M059J (cell line): ENCODE measurements at places on chromosomes 13 and 19.
A peak's percentile ranks its signal among the peaks of the same experiment; 100 is the strongest.

DNA sequence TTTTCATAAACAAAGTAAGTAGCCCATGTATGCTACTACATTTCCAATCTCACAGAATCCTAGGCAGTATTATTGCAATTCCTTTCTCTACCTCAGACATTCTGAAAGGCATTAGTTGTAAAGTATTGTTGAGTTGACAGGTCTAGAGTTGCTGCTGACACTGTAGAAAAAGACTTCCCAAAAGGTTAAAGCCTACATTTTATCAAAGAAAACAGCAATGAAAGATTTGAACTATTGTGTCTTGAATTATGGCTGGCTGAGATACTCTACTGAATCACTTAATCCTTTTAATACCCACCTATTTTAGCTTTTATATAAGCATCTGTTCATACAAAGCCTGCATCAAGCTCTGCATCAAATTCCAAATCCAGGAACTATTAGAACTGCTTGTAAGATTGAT lies 1082.0 kb downstream of the OLFM4 start:
- no peak for DNase-seq

GRCh38 chr19:4673726-4674125 lies 3.6 kb upstream of the MYDGF start:
- DNase-seq = no peak

- no peak for DNase-seq
Observed at GRCh38 chr13:73103238-73103637, 44.4 kb downstream of the KLF5 start.

GRCh38 chr13:98942997-98943396 lies 34.9 kb downstream of the DOCK9 start:
- no peak for DNase-seq

GRCh38 chr19:13937479-13938300 lies 527 bp downstream of the PODNL1 start:
- DNase-seq = peak; percentile 22

DNA sequence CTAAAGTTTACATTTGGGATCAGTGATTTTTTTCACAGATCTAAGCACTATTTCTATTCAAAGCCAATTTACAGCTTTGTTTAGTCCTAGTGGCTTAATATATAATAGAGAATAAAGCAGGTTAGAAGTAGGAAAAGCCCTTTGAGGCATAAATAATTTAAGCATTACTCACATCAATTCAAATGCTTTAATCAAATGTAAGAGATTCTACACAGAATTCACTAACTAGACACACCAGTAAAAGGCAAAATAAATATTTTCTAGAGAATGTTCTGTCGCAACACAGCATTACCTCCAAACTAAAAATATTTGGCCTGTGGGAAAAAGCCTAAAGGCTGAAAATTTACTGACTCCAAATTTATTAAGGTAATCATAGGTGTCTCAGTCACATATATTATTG lies 31.3 kb downstream of the KCTD12 start:
- DNase-seq = peak; percentile 74

- DNase-seq = peak; percentile 80
Observed at GRCh38 chr19:19034204-19034624, 811 bp downstream of the ARMC6 start.

DNA sequence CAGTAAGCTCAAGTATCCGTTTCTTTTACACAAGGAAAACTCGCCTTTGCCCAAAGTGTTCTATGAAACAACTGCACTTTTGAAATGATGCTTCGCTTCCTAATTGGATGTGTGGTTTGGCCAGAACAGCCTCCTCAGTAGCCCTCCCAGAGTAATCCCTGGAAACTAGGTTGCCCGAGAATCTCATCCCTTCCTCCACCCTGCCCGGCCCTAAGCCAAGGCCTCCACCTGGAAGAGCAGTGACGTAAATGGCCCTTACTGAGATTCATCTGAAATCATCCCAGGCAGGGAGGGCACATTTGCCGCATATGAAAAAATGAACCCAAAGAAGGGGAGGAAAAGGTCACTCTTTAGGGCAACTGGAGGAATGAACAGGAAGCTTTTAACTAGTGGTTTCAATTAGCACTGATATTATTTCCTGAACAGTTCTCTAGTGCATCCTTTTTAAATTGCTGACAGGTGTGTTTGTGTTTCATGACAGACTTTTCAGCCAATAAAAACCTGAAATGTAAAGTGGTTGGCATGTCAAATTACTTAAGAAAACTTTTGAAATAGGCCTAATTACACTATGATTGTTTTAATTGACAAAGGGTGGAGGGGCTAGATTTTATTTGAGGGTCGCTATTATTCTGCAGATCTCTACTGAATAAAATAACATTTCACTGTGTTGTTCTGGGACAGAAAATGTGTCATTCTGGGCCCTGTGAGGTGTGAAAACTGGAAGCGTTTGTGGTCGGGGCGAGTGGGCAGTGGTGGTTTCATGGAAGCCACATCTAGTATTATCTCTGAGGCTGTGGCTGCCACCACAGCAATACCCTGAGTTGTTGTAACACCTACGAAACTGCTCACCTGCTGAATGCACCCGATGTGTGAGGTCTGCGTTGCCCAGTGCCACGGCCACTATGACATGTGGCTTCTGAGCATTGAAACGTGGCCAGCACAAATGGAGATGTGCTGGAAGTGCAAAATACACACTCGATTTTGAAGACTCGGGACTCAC lies 112.1 kb downstream of the ZIC5 start:
- no peak for DNase-seq

GRCh38 chr19:43353606-43354304 lies at the start of gene CD177:
CD177 (plus strand) TSS chr19:43353686; CDS start chr19:43353715, 29 bp downstream.
- DNase-seq = no peak

DNA sequence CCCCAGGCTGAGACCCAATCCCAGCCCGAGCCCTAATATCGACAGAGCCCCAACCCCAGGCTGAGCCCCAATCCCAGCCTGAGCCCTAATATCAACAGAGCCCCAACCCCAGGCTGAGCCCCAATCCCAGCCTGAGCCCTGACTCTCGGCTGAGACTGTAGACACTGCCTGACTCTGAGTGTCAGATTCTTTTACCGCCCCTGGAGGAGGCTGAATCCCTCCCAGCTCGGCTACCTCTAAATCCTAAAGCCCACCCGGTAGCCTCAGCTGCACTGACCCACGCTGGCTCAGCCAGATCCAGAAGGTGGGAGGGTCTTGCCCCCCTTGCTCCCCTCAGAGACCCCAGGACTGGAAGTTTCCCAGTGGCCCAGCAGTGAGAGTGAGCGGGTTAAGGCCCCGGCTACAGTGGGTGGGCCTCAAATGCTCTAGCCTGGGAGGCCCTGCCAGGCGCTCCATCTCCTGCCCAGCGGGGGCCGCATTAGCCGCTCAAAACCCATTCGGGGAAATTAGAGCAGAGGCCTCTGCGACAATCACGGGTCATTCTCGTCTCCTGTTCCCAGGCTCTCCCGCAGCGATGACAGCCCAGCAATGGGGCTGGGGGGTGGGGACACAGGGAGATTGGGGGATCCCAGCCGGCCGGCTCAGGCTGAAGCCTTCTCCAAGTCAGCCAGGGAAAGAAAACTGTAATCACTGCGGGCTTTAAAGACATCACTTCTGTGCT lies 43.8 kb downstream of the ZNRF4 start:
- DNase-seq = no peak

- no peak for DNase-seq
Observed at GRCh38 chr19:45515081-45515624, 7.9 kb downstream of the VASP start.

DNA sequence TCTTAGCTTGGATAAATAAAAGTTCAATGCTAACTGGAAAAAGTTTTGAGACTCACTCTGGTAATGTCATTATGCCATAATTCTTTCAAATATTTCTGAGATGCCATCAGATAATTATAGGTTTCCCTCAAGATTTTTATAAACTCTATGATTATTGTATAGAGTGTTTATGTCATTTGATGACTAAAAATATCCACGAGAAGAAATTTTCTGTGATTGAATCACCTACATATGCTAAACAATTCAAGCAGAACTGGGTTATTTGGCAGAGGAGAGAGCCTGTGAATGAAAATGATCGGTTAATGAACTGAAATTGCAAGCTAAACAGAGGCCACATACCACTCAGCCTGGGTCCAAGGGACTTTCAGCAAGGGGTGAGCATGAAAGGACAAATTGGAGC lies 92.6 kb upstream of the TSC22D1 start:
- DNase-seq = no peak

DNA sequence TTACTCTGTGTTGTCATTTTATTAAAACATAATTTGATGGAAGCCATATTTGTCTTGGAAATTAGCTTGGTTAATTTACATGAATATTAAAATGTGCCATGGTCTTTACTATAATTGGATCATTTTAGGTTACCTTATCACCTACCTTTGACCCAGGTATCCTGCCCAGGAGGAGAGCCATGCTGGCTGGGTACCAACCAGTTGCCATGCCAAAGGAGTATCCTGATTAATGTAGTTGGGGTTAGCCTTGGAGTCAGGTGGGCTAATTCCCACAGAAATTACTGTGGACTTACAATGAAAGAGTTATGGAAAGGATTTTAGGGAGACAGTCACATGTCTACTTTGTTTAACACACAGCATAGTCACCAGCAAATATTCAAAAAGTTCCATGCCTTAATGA lies 32.0 kb downstream of the NDFIP2 start:
- DNase-seq = no peak

- DNase-seq = no peak
Observed at GRCh38 chr13:22936228-22936627, 244.6 kb upstream of the SGCG start.

DNA sequence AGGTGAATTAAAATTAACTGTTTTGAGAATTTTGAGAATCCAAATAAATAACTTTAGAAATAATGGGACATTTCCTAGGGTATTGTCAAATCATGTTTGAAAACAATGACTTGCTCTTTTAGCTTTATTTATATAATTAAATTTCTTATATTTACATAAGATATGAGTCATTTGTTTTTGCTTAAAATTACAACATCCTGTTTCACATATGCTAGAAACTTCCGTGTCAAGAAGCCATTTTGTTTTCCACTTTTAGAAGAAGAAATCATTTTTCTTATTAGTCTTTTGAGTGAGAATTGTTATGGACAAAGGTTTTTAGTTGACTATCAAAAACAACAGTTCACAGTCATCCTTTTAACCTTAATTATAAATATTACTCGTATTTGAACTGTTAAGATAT lies 48.2 kb downstream of the DPY19L3 start:
- DNase-seq = no peak

- DNase-seq = peak; percentile 98
Observed at GRCh38 chr13:28574617-28575142, 79.8 kb upstream of the FLT1 start.

DNA sequence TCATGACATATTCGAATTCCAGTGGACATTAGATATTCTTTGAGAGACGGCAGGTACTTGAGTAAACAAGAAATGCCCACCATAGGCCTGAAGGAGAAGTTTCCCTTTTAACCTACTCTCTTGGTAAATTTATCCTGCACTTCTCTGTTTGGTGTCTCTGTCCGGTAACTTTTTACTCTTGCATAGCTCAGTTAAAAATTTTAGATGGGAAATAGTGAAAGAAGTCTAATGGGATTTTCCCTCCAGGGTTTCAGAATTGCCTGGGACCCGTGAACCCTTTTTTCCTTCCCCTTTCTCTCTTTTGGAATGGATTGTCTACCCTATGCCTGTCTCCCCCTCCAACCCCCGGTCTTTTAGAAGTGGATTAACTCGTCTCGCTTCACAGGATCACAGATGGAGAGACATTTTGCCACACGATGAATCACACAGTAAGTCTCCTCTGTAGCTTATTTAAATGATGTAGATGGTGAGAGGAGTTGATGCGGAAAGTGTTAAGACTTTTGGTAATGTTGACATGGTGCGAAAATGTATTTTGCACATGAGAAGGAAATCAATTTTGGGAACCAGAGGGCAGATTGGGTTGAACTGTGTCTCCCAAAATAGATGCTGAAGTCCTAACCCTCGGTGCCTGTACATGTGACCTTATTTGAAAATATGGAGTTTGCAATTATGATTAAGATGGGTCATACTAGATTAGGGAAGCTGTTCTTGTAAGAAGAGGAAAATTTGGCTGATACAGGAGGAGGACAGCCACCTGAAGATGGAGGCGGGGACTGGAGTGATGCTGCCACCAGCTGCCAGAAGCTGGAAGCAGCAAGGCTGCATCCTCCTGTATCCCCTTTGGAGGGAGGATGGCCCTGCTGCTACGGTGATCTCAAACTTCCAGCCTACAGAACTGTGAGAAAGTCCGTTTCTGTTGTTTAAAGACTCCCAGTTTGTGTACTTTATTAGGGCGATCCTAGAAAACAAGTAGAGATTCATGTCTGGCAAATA lies 711 bp upstream of the MIPEP start:
- peak; percentile 31 for DNase-seq

DNA sequence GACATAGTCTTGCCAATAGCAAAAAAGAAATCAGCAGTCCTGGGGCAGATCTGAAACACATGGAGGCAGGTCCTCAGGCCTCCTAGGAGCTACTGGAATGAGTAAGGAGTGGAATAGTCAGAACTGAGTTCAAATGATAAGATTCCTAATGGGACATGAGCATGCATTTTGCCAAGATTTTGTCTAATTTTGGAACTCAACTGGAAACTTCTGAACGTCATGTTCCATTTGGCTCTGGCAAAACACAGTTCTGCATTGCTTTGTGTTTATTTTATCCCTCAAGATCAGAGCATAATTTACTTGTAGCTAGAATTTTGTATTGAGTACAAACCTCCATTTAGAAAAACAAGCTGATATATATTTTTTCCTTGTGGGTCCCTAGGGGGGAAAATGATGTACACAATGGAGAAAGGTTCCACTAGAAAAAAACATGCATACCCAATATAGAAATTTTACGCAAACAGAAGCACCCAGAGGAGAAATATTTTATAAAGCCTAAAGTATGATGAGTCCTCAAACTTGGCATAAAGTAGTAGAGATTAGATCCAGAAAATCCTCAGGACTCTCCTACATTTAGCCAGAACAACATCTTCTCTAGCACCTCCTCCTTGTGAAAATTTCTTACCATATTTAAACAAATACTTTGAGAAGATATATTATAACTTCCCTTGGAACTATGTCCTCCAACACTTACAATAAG lies 149.0 kb upstream of the SERP2 start:
- DNase-seq = no peak

DNA sequence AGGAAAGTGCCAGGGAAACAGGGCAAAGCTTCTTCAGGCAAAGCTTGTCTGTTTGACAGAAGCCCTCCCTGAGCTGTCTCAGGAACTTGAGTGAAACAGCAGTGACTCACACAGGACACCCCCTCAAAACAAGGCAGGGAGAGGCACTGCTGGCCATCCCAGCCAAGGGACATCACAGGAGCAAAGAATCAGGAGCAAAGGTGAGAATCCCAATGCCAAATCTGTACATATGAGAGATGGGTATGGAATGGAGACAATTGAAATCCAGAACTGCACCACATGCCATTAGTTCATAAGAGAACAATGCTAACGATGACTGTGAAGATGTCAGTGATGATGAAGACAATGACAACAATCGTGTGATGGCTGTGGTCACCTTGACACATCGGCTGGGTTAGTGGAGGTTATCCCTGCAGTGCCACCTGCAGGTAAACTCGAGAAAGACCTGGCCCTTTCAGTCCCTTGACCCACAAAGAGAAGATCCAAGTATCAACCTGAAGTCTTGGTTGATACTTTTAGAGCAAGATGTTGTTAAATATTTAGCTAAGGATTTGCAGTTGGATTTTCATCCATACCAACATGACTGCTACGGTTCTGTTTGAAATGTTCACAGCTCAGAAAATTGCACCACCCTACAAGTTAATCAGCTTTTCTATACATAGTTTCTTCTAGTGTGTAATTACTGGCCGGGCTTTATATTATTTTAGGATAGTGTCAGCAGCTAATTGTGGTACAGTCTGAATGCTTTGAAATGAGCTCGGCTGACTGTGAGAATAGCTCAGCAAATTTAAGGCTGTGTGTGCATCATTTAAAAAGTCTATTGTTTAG lies 42.0 kb upstream of the IPO5 start:
- peak; percentile 41 for DNase-seq
